ENCODE measurements at places on chromosomes 7 and 10.

- DNase-seq: no peak
Measured at GRCh38 chr10:79052291-79053080, 16.3 kb upstream of the ZMIZ1 start.

DNA sequence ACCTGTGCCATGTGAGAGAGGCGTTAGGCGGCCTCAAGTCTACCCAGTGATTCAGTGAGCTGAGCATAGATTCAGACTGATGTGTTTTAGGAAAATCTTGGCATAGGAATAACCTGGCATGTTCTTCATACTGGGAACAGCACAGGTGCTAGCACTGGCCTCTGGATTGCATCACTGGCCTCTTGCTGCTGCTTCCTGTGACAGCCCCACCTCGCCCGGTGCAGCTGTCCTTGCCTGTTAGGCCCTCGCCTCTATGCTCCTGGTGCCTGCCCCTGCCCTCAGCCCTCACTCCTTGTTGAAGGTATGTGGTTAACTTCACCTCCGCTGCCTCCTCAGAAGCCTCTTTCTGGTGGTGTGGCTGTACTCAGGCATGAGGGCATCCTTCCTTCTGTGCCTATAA, 46.2 kb downstream of the BLNK start:
- DNase-seq: no peak

DNA sequence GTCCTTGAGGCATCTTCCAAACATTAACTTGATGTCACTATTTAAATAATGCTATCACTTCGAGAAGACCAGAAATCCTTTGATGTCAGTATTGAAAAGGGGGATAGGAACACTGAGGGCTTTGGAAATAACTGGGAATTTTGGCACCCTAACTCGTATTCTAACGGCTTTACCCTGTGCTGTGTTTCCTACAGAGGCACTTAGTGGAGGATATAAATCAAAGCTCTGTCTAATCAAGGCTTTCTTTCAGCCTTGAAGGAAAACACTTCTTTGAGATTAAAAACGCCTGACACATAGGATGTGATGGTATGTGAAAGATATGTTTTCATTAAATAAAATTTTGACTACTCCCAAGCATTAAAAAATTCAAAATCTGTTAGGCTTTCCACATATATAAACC, 62.3 kb downstream of the CREB5 start:
- DNase-seq: no peak

DNA sequence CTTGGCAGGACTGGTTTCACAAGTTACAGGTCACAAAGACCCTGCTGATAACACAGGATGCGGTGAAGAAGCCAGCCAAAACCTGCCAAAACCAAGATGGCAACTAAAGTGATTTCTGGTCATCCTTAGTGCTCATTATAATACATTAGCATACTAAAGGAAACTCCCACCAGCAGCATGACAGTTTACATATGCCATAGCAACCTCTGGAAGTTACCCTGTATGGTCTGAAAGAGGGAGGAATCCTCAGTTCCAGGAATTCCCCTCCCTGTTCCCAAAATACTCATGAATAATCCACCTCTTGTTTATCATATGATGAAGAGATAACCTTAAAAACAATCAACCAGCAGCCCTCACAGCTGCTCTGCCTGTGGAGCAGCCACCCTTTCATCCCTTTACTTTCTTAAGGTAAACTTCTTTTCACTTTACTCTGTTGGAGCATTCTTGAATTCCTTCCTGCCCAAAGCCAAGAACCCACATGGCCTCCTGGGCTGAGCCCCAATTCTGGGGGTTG, 21.9 kb downstream of the DPY19L1 start:
- DNase-seq: no peak

GRCh38 chr7:137195996-137196395, 147.5 kb downstream of the PTN start:
- no peak for DNase-seq

DNA sequence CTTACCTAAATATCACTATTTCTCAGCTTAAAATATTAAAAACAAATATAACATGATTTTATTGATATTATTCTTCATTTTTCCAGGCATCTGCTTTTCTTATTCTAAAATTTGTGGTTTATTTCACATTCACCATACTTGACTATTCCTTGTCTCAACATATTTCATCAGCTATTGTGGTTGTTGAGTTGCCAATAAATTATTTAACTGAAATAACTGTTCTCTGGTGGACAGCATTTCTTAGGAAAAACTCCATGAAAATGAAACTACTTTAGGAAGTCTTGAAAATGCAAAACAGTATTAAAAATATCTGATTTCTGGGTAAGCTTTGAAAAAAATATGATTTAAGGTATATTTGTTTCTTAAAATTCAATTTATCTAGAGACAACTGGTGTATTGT, 122.9 kb upstream of the SEMA3A start:
- no peak for DNase-seq

Measured in HuH-7.5 (cell line).